Thyroid gland (tissue), 4 donors: ENCODE measurements at places on chromosomes 4 and X. TPM values are rescaled to one million over a fixed set of nuclear protein-coding genes. Genes with fewer than 3 reads are reported as not detected.

The CT45A10 gene
- total RNA-seq: not detected

The DRP2 gene
- not detected for total RNA-seq

DNA sequence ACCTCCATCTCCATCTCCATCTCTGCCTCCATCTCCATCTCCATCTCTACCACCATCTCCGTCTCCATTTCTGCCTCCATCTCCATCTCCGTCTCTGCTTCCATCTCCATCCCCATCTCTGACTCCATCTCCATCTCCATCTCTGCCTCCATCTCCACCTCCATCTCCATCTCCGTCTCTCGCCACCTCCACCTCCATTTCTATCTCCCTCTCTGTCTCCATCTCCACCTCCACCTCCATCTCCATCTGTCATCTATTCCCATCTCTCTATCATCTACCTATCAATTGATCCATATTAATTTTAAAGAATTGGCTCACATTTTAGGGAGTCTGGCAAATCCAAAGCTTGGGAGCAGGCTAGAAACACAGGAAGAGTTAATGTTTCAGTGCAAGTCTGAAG, 39.6 kb upstream of the CHRNA9 start:
- H3K36me3 ChIP-seq: no peaks in the 10 kb centered on the region
- H3K27ac ChIP-seq: no peak overlapping the region
- no peaks in the 10 kb centered on the region for H3K4me1 ChIP-seq
- H3K4me3 ChIP-seq: no peak overlapping the region
- H3K27me3 ChIP-seq: no peaks in the 10 kb centered on the region

GRCh38 chr4:23374259-23374658, 515.6 kb downstream of the PPARGC1A start:
- no peak overlapping the region for H3K4me3 ChIP-seq
- H3K4me1 ChIP-seq: peaks cover 24% of the 10 kb centered on the region
- peak overlapping the region; percentile 95 for H3K27ac ChIP-seq
- no peaks in the 10 kb centered on the region for H3K36me3 ChIP-seq
- DNase-seq: peak; percentile 62

- H3K27me3 ChIP-seq: no peaks in the 10 kb centered on the region
- no peak overlapping the region for H3K4me3 ChIP-seq
- H3K27ac ChIP-seq: no peak overlapping the region
- no peaks in the 10 kb centered on the region for H3K36me3 ChIP-seq
- no peak for DNase-seq
Observed at GRCh38 chrX:39532761-39533160, 565.0 kb downstream of the BCOR start.
